Central memory CD8-positive, alpha-beta T cell (primary cell): ENCODE measurements at places on chromosomes 1 and 21.

DNA sequence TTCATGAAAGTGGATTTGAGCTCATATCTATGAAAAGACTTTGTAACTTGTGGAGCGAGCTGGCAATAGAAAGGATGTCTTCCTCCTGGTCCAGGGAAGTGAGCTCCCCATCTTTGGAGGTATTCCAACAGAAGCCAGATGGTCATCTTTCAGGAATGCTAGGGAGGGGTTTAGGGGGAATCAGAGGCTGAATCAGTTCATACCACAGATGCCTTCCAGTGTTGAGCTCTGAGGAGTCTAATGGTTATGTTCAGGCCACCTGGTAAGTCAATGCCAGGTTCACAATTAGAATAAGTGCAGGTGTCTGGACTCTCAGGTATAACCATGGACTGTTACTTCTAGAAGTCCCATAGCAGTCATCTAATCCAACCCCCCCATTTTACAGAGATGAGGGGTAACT lies 119.1 kb downstream of the ACTL8 start:
- H3K4me1 ChIP-seq: no peaks in the 10 kb centered on the region
- no peak overlapping the region for H3K4me3 ChIP-seq
- no peak overlapping the region for H3K27ac ChIP-seq
- peaks cover 23% of the 10 kb centered on the region for H3K27me3 ChIP-seq
- DNase-seq: no peak

DNA sequence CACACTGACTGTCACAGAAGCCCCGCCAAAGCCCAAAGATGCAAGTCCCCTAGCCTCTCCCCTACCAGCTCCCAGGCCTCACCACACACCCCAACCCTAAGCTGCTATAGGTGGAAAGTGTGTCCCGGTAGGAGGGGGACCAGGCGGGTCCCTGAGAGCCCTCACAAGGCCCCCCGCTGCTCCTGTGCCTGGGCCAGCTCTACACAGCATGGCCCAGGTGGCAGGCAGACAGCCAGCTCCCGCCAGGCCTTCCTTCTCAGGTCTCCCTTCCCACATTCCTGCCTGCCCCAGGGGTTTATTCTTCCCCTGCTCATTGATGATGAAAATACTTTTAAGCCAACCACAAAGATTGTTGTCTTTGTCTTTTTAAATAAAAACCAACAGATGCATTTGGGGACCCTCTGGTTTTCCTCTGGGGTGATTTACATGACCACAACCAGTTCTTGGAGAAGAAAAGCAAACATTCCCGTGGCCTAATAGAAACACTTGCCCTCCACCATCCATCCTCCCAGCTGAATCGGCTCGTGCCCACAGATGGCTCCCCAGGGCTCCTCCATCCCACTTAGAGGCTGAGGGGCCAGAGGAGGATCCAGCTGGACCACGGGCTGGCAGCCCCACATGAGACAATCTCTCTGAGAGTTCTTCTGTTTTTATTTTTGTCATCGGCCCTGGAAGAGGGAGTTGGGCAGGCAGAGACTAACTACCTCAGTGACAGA lies 93.1 kb downstream of the DMRTB1 start:
- no peak overlapping the region for H3K4me3 ChIP-seq
- no peaks in the 10 kb centered on the region for H3K4me1 ChIP-seq
- no peak for DNase-seq
- H3K27me3 ChIP-seq: no peaks in the 10 kb centered on the region
- H3K27ac ChIP-seq: no peak overlapping the region

- H3K27me3 ChIP-seq: no peaks in the 10 kb centered on the region
- H3K36me3 ChIP-seq: peaks cover 56% of the 10 kb centered on the region
- no peak for DNase-seq
- no peak overlapping the region for H3K27ac ChIP-seq
- no peak overlapping the region for H3K4me3 ChIP-seq
- H3K4me1 ChIP-seq: no peaks in the 10 kb centered on the region
Measured at GRCh38 chr1:160227034-160227433, 21.9 kb downstream of the PEA15 start.

GRCh38 chr1:32316903-32317277 lies 19.1 kb downstream of the MARCKSL1 start:
- peaks cover 22% of the 10 kb centered on the region for H3K36me3 ChIP-seq
- no peaks in the 10 kb centered on the region for H3K27me3 ChIP-seq
- H3K27ac ChIP-seq: no peak overlapping the region
- no peak overlapping the region for H3K4me3 ChIP-seq

GRCh38 chr1:183764981-183765380 lies 39.9 kb upstream of the RGL1 start:
- H3K4me1 ChIP-seq: no peaks in the 10 kb centered on the region
- no peak overlapping the region for H3K27ac ChIP-seq
- DNase-seq: no peak
- no peaks in the 10 kb centered on the region for H3K27me3 ChIP-seq
- no peak overlapping the region for H3K4me3 ChIP-seq

- no peak for DNase-seq
- no peak overlapping the region for H3K27ac ChIP-seq
- no peak overlapping the region for H3K4me3 ChIP-seq
- no peaks in the 10 kb centered on the region for H3K36me3 ChIP-seq
Measured at GRCh38 chr1:170691258-170691657, 27.3 kb downstream of the PRRX1 start.

DNA sequence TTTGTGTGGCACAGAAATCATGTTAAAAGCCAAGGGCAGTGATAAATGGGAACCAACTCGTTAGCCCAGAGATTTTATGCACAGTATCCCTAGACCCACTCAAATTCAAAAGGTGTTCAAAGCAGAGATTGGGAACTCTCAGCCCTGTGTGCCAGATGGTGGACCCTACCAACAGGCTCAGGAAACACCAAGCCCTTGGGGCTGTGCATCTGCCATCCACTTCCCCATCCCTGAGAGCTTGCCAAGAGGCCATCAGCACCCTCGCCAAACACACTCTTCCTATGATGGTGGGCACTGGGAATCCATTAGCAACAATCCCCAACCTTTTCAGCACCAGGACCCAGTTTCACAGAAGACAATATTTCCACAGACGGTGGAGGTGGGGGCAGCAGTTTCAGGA lies 194.2 kb upstream of the NFIA start:
- no peak for DNase-seq
- H3K27me3 ChIP-seq: peaks cover 33% of the 10 kb centered on the region
- H3K4me3 ChIP-seq: no peak overlapping the region
- no peak overlapping the region for H3K27ac ChIP-seq

GRCh38 chr1:246216906-246217305 lies 290.2 kb downstream of the SMYD3 start:
- H3K4me3 ChIP-seq: no peak overlapping the region
- peaks cover 7% of the 10 kb centered on the region for H3K4me1 ChIP-seq
- DNase-seq: no peak
- H3K27ac ChIP-seq: no peak overlapping the region
- H3K36me3 ChIP-seq: no peaks in the 10 kb centered on the region
- no peaks in the 10 kb centered on the region for H3K27me3 ChIP-seq

GRCh38 chr1:232589812-232590743 lies 39.9 kb downstream of the SIPA1L2 start:
- no peak for DNase-seq
- no peaks in the 10 kb centered on the region for H3K27me3 ChIP-seq
- peaks cover 28% of the 10 kb centered on the region for H3K4me1 ChIP-seq
- H3K4me3 ChIP-seq: no peak overlapping the region
- H3K36me3 ChIP-seq: peaks cover 1% of the 10 kb centered on the region
- no peak overlapping the region for H3K27ac ChIP-seq

DNA sequence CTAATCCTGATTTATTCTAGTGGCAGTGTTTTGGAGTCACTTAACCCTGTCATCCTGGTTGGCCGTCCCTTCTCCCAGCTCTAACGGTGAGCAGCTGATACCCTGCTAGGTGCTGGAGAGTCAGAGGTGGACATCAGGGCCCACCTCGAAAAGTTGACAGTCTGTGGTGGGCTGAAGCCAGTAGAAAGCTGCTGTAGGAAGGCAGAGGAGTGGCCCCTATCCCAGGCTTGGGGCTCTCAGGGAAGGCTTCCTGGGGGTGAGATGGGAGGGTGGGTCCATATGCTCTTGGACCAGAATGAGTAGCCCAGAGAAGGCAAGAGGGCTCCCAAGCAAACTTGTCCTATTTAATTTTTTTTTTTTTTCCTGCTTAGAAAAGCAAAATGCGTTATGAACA lies 475 bp upstream of the RPL5 start:
- H3K36me3 ChIP-seq: peaks cover 50% of the 10 kb centered on the region
- H3K4me3 ChIP-seq: peak overlapping the region; percentile 97
- H3K4me1 ChIP-seq: peaks cover 47% of the 10 kb centered on the region
- no peak for DNase-seq
- peak overlapping the region; percentile 97 for H3K27ac ChIP-seq

- H3K4me1 ChIP-seq: peaks cover 4% of the 10 kb centered on the region
- H3K36me3 ChIP-seq: peaks cover 13% of the 10 kb centered on the region
- H3K27ac ChIP-seq: peak overlapping the region; percentile 9
- H3K27me3 ChIP-seq: no peaks in the 10 kb centered on the region
Measured at GRCh38 chr1:243605604-243606003, 244.4 kb downstream of the AKT3 start.

GRCh38 chr1:220882061-220882891 lies 3.0 kb downstream of the HLX start:
- peaks cover 28% of the 10 kb centered on the region for H3K4me1 ChIP-seq
- peaks cover 7% of the 10 kb centered on the region for H3K36me3 ChIP-seq
- H3K4me3 ChIP-seq: no peak overlapping the region

- H3K4me3 ChIP-seq: no peak overlapping the region
- no peaks in the 10 kb centered on the region for H3K27me3 ChIP-seq
- DNase-seq: no peak
- H3K4me1 ChIP-seq: peaks cover 37% of the 10 kb centered on the region
- H3K27ac ChIP-seq: no peak overlapping the region
- peaks cover 72% of the 10 kb centered on the region for H3K36me3 ChIP-seq
Measured at GRCh38 chr21:46651121-46651520, 15.6 kb downstream of the PRMT2 start.

DNA sequence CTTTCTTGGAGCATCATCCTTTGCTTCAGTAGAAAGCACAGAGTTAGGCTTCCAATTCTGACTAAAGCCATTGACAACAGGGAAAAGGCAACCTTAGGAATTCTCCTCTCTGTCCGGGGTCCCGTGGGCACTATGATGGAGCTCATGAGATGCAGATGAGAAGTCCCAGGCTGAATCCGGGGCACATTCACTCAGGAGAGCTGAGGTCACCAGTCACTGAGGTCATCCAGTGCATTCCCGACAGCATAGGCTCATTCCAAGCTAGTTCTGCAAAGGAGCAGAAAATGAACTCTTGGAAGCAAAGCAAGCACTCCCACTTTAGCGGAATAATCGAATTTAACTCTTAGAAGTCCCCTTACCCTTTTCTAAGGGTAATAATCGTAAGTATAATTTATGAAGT lies 6.8 kb downstream of the CR1 start:
- H3K27me3 ChIP-seq: peaks cover 75% of the 10 kb centered on the region
- H3K36me3 ChIP-seq: peaks cover 2% of the 10 kb centered on the region
- no peak overlapping the region for H3K27ac ChIP-seq

GRCh38 chr21:38121888-38122720 lies 134.7 kb upstream of the KCNJ15 start:
- peaks cover 10% of the 10 kb centered on the region for H3K27me3 ChIP-seq
- no peaks in the 10 kb centered on the region for H3K4me1 ChIP-seq
- H3K4me3 ChIP-seq: no peak overlapping the region
- no peaks in the 10 kb centered on the region for H3K36me3 ChIP-seq
- no peak for DNase-seq

DNA sequence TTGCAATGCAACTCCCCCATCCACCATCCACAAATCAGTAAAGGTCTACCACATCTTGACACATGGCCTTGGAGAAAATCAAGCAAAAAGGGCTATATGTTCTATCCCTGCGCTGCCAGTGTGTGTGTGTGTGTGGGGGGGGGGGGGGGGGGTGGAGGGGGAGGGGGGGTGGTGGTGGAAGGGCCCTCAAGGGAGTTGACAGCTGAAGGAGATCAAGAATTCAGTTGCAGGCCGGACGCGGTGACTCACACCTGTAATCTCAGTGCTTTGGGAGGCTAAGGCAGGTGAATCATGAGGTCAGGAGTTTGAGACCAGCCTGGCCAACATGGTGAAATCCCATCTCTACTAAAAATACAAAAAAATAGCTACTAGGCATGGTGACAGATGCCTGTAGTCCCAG lies 37.6 kb upstream of the CLIC4 start:
- H3K27ac ChIP-seq: no peak overlapping the region
- H3K4me3 ChIP-seq: no peak overlapping the region
- H3K36me3 ChIP-seq: no peaks in the 10 kb centered on the region
- H3K27me3 ChIP-seq: no peaks in the 10 kb centered on the region
- H3K4me1 ChIP-seq: peaks cover 14% of the 10 kb centered on the region
- DNase-seq: no peak

GRCh38 chr21:45020629-45021427 lies 53.6 kb upstream of the ADARB1 start:
- DNase-seq: no peak
- H3K27ac ChIP-seq: no peak overlapping the region
- H3K27me3 ChIP-seq: peaks cover 42% of the 10 kb centered on the region
- no peaks in the 10 kb centered on the region for H3K36me3 ChIP-seq
- peaks cover 7% of the 10 kb centered on the region for H3K4me1 ChIP-seq

DNA sequence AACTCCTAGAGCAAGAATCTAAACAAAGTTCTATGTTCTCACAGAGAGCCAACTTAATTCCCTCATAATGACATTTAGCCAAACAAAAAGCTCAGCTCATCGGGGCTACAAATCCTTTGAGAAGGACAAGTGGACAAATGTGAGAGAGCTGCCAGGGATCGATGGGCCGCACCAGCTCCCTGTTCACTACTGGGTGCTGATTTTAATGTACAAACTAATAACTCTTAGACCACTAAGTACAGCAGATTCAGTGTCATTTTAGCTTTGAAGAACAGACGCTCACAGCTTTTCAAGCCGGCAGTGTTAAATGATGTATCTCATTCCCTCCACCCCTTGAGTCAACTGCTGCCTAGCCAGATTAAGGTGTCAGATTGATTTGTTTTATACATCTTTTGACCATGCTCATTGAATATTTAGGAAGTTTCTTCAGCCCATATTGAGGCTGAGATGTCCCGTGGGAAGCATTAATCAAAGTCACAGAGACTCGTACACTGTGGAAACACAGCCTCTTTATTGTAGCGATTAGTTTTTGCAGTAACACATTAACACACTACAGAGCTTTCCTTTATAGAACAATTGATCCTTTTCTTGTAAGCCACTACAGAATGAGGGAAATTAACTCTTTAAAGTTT lies 21.1 kb downstream of the PROX1 start:
- H3K36me3 ChIP-seq: no peaks in the 10 kb centered on the region
- no peaks in the 10 kb centered on the region for H3K4me1 ChIP-seq
- no peaks in the 10 kb centered on the region for H3K27me3 ChIP-seq
- no peak overlapping the region for H3K27ac ChIP-seq
- DNase-seq: no peak

DNA sequence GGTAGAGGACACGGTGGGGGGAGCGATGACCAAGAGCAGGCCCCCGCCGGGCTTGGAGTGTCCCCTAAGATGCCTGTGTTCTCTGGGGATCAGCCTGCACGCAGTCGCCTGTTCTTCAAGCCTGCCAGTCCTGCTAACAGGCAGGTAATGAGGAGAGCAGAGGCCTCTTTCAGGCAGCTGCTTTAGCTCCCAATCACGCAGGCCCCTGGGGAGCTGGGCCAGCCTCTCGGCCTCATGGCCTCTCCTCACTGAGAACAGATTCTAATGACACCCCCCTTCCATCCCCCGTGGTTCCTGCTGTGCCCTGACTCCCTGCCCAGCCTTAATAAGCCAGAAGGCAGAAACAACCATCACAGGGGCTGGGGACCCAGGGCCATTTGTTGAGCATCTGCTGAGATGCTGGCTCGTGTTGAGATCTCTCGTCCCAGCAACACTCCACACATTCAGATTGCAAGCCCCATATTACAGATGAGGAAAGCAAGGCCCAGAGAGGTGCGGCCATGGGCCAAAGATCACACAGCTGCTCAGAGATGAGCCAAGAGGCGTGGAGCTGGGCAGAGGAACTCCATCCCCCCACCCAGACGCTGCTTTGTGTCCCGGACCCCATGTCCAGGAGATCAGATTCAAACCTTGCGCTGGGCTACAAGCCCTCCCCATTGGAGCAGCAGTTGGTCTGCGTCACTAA lies 71.6 kb upstream of the CASZ1 start:
- H3K4me1 ChIP-seq: peaks cover 8% of the 10 kb centered on the region
- peaks cover 72% of the 10 kb centered on the region for H3K27me3 ChIP-seq
- H3K36me3 ChIP-seq: no peaks in the 10 kb centered on the region
- no peak overlapping the region for H3K27ac ChIP-seq
- no peak overlapping the region for H3K4me3 ChIP-seq
- no peak for DNase-seq
